MM.1S (cell line): ENCODE measurements at places on chromosomes 12 and 14.

GRCh38 chr12:50720085-50720484 is 43.8 kb upstream of the ATF1 start:
- H3K4me3 ChIP-seq: no peak overlapping the region
- H3K27me3 ChIP-seq: no peaks in the 10 kb centered on the region
- no peak for DNase-seq
- H3K36me3 ChIP-seq: no peaks in the 10 kb centered on the region

- no peaks in the 10 kb centered on the region for H3K36me3 ChIP-seq
- no peaks in the 10 kb centered on the region for H3K4me1 ChIP-seq
- no peak overlapping the region for H3K4me3 ChIP-seq
- peaks cover 91% of the 10 kb centered on the region for H3K27me3 ChIP-seq
- no peak for DNase-seq
Measured at GRCh38 chr12:52352951-52353350, 14.3 kb downstream of the KRT85 start.

DNA sequence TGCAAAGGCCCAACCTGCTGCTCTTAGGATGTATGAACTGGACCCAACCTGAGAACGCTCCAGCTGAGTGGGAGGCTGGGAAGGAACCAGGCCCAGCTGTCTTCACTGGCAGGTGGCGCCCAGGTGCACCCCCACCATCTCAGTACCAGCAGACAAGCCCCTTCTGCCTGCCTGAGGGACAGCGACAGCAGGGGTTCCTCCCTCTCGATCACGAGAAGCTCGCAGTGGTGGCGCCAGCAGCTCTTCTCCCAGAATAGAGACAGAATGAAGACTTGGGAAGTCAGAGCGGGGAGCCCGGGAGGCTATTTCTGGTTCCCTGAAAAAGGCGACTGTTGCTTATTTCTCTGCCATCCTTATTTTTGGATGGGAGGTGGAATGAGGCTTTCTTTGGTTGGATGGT is 46.5 kb downstream of the CHGA start:
- no peak overlapping the region for H3K27ac ChIP-seq
- no peaks in the 10 kb centered on the region for H3K27me3 ChIP-seq
- H3K36me3 ChIP-seq: no peaks in the 10 kb centered on the region
- no peak overlapping the region for H3K4me3 ChIP-seq
- no peaks in the 10 kb centered on the region for H3K4me1 ChIP-seq
- DNase-seq: no peak

GRCh38 chr14:105075379-105076295 is 10.4 kb upstream of the GPR132 start:
- H3K4me3 ChIP-seq: no peak overlapping the region
- H3K27me3 ChIP-seq: peaks cover 16% of the 10 kb centered on the region; the same call in 1 of the 2 replicates
- peak; percentile 34 for DNase-seq
- H3K4me1 ChIP-seq: no peaks in the 10 kb centered on the region
- H3K27ac ChIP-seq: no peak overlapping the region

DNA sequence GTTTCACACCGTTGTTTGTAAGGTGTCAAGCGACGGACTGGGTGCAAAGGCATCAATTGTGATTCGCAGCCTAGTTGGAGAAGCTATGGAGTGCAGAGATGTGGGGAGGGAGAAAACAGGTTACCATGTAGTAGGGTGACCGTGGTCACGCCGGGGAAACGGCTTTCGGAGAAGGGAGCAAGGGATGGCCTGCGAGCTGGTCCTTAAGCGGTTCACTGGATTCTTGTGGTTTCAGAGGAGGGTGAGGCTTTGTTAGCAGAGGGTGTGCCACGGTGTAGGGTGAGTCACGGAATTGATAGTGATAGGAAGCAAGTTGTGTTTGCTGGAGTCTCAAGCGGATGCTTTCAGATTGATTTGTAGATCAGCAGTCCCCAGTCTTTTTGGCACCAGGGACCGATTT is 2.3 kb downstream of the PIWIL1 start:
- no peak overlapping the region for H3K27ac ChIP-seq
- H3K36me3 ChIP-seq: no peaks in the 10 kb centered on the region
- no peaks in the 10 kb centered on the region for H3K4me1 ChIP-seq
- no peak overlapping the region for H3K4me3 ChIP-seq
- no peaks in the 10 kb centered on the region for H3K27me3 ChIP-seq

- no peak overlapping the region for H3K4me3 ChIP-seq
- no peaks in the 10 kb centered on the region for H3K27me3 ChIP-seq
- no peaks in the 10 kb centered on the region for H3K36me3 ChIP-seq
Measured at GRCh38 chr12:122206976-122207375, 3.5 kb downstream of the B3GNT4 start.

- H3K27ac ChIP-seq: no peak overlapping the region
- no peaks in the 10 kb centered on the region for H3K27me3 ChIP-seq
- no peaks in the 10 kb centered on the region for H3K4me1 ChIP-seq
- no peak for DNase-seq
- H3K4me3 ChIP-seq: no peak overlapping the region
Measured at GRCh38 chr14:64831419-64831818, 48.3 kb downstream of the SPTB start.

DNA sequence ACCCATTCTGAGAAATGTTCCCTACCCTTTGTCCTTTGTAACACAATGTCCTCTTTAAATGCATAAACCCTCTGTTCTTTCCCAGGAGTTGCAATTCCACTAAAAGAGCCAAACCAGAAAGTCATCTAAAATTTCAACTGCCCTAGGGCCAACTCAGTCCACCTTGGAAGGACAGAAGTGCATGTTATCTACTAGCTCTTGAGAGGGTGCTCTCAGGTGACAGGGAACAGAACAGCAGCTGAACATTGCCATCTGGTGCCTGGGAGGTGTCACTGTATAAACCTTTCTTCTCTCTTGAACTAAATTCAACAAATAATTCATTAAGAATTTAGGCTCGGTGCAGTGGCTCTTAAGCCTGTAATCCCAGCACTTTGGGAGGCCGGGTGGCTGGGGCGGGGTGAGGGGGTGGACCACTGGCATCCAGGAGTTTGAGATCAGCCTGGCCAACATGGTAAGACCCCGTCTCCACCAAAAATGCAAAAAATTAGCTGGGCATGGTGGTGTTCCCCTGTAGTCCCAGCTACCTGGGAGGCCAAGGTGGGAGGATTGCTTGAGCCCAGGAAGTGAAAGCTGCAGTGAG is 10.3 kb upstream of the FERMT2 start:
- H3K4me1 ChIP-seq: no peaks in the 10 kb centered on the region
- H3K36me3 ChIP-seq: no peaks in the 10 kb centered on the region
- H3K4me3 ChIP-seq: no peak overlapping the region
- DNase-seq: peak; percentile 48

DNA sequence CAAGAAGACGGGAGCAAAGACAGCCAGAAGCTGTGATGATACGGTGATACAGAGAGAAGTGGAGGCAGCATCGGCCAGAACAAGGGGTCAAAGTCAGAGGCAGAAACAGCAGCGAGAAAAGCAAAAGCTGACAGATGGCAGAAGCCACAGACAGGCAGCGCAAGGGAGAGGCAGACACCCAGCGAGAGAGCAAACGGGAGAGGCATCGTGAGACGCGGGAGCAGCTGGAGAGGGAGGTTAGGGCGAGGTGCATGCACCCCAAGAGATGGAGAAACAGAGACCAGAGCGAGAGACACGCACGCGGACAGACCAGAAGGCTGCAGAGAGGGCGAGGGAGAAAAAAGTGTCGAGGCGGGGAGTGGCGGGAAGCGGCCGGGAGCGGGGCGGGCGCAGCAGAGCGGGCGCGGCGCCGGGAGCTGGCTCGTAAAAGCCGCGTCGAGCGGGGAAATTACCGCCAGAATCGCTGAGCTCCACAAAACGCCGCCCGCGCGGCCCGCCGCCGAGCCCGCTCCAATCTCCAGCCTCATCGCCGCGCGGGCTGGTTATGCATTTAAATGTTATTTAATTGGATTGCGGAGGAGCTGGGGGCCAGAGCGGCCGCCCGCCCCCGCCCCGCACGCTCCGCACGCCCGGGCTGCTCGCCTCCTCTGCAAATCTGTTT is 15.6 kb downstream of the SMUG1 start:
- H3K27me3 ChIP-seq: 0 out of 2 replicates have a peak, but pooled peaks cover 7% of the 10 kb centered on the region
- peak overlapping the region; percentile 60 for H3K4me3 ChIP-seq
- 0 out of 2 replicates have a peak, but pooled peaks cover 10% of the 10 kb centered on the region for H3K4me1 ChIP-seq
- H3K27ac ChIP-seq: no peak overlapping the region
- H3K36me3 ChIP-seq: no peaks in the 10 kb centered on the region
- peak; percentile 47 for DNase-seq

- no peaks in the 10 kb centered on the region for H3K4me1 ChIP-seq
- no peaks in the 10 kb centered on the region for H3K27me3 ChIP-seq
- H3K4me3 ChIP-seq: no peak overlapping the region
- H3K27ac ChIP-seq: no peak overlapping the region
- no peak for DNase-seq
Measured at GRCh38 chr14:65753061-65753460, 340.5 kb downstream of the FUT8 start.

GRCh38 chr12:57887631-57888408 is 41.3 kb upstream of the CTDSP2 start:
- H3K27me3 ChIP-seq: no peaks in the 10 kb centered on the region
- DNase-seq: no peak
- no peaks in the 10 kb centered on the region for H3K36me3 ChIP-seq
- no peak overlapping the region for H3K4me3 ChIP-seq

GRCh38 chr14:61653507-61653906 is 41.8 kb upstream of the HIF1A start:
- H3K27me3 ChIP-seq: no peaks in the 10 kb centered on the region
- no peak for DNase-seq
- no peaks in the 10 kb centered on the region for H3K4me1 ChIP-seq
- H3K27ac ChIP-seq: no peak overlapping the region
- no peaks in the 10 kb centered on the region for H3K36me3 ChIP-seq
- H3K4me3 ChIP-seq: no peak overlapping the region

DNA sequence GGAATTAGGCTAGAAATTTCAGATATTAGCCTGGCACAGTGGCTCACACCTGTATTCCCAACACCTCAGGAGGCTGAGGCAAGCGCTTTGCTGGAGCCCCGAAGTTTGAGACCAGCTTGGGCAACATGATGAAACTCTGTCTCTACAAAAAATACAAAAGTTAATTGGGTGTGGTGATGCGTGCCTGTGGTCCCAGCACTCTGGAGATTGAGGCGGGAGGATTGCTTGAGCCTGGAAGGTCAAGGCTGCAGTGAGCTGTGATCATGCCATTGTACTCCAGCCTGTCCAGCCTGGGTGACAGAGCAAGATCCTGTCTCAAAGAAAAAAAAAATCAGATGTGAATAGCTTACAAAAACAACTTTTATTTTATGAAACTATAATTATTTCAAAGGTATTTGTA is 15.1 kb downstream of the FRMD6 start:
- DNase-seq: no peak
- H3K27me3 ChIP-seq: no peaks in the 10 kb centered on the region
- H3K4me3 ChIP-seq: no peak overlapping the region
- H3K4me1 ChIP-seq: no peaks in the 10 kb centered on the region

DNA sequence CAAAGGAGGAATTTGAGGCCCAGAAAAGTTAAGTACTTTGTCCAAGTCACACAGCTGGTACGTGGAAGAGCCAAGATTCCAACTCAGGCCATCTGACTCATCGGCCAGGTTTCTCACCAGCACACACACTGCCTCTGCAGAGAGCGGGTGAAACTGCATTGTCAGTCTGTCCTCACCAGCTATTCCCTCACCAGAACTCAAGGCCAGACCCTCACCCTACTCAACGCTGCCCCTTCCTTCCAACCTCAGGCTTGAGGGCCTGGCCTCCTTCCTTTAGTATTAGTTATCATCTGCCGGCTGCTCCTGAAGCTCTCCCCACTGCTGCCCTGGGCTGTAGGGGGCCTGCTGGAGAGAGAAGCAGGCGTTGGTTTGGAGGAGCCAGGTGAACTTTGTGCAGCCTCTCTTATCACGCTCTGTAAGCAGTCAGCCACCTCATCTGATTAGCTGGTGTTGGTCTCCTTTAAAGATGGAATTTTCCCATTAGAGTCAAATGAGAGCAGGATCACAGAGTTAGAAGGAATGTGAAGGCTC is 16.6 kb upstream of the PLEK2 start:
- no peak overlapping the region for H3K27ac ChIP-seq
- no peak for DNase-seq
- H3K36me3 ChIP-seq: no peaks in the 10 kb centered on the region
- no peak overlapping the region for H3K4me3 ChIP-seq
- 0 out of 2 replicates have a peak, but pooled peaks cover 6% of the 10 kb centered on the region for H3K4me1 ChIP-seq
- H3K27me3 ChIP-seq: no peaks in the 10 kb centered on the region

DNA sequence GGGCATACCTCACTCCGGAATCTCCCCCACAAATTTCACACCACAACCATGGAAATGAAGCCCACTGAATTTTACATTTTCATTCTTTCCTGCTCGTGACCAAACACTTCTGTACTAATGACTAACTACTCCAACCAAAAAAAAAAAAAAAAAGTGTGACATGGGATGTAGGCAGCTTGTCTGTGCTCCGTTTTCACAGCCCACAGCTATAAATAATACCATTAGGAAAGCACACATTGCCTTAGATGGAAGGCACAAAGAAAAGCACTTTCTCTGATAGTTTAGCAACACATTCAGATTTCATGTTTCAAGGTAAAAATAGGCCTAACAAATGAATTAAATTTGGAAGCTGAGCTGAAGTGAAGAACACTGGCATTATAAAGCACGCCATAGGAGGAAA is 42.5 kb downstream of the DUSP6 start:
- H3K4me3 ChIP-seq: no peak overlapping the region
- H3K36me3 ChIP-seq: no peaks in the 10 kb centered on the region
- no peaks in the 10 kb centered on the region for H3K27me3 ChIP-seq
- H3K27ac ChIP-seq: no peak overlapping the region

- H3K27me3 ChIP-seq: no peaks in the 10 kb centered on the region
- no peaks in the 10 kb centered on the region for H3K4me1 ChIP-seq
- H3K36me3 ChIP-seq: no peaks in the 10 kb centered on the region
- H3K27ac ChIP-seq: no peak overlapping the region
Measured at GRCh38 chr12:46300910-46301309, 32.1 kb upstream of the SLC38A1 start.

- H3K27ac ChIP-seq: no peak overlapping the region
- DNase-seq: no peak
- no peaks in the 10 kb centered on the region for H3K4me1 ChIP-seq
- no peaks in the 10 kb centered on the region; the same call in 1 of the 2 replicates for H3K27me3 ChIP-seq
- H3K4me3 ChIP-seq: no peak overlapping the region
- no peaks in the 10 kb centered on the region for H3K36me3 ChIP-seq
Measured at GRCh38 chr12:132284071-132284826, 45.1 kb downstream of the GALNT9 start.

- H3K4me1 ChIP-seq: no peaks in the 10 kb centered on the region
- H3K27ac ChIP-seq: no peak overlapping the region
- no peak overlapping the region for H3K4me3 ChIP-seq
- no peaks in the 10 kb centered on the region for H3K36me3 ChIP-seq
Measured at GRCh38 chr14:72792051-72792788, 101.7 kb downstream of the DPF3 start.

- H3K4me1 ChIP-seq: peaks cover 9% of the 10 kb centered on the region; the same call in 1 of the 2 replicates
- H3K27me3 ChIP-seq: no peaks in the 10 kb centered on the region
- H3K36me3 ChIP-seq: no peaks in the 10 kb centered on the region
- no peak overlapping the region for H3K27ac ChIP-seq
Measured at GRCh38 chr12:25699454-25699853, 146.4 kb upstream of the LMNTD1 start.

DNA sequence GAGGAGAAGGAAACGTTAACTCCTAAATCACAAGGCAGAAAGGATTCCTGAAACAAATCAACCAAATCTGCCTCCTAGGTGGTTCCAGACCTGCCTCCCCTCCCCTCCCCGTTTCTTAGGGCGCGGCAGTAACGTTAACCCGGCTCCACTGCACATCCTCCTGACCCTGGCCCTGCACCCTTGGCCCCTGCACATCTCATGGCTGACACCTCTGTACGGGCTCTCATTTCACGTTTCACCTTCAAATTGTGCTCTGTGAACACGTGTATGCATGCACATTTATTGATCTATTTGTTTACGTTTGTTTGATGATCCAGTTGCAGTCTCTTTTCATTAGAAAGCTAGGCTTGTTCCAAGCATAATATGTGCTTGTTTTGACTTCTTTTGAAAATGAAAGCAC is 358.1 kb downstream of the ADGRD1 start:
- DNase-seq: no peak
- H3K27me3 ChIP-seq: no peaks in the 10 kb centered on the region; the same call in 1 of the 2 replicates
- no peak overlapping the region for H3K4me3 ChIP-seq
- H3K36me3 ChIP-seq: no peaks in the 10 kb centered on the region
- no peak overlapping the region for H3K27ac ChIP-seq
- no peaks in the 10 kb centered on the region for H3K4me1 ChIP-seq
